EL (cell line): ENCODE measurements at places on chromosomes 3 and 15.
A peak's percentile ranks its signal among the peaks of the same experiment; 100 is the strongest.

- DNase-seq = peak; percentile 21
Measured at GRCh38 chr3:29605845-29606244, 325.0 kb downstream of the RBMS3 start.

DNA sequence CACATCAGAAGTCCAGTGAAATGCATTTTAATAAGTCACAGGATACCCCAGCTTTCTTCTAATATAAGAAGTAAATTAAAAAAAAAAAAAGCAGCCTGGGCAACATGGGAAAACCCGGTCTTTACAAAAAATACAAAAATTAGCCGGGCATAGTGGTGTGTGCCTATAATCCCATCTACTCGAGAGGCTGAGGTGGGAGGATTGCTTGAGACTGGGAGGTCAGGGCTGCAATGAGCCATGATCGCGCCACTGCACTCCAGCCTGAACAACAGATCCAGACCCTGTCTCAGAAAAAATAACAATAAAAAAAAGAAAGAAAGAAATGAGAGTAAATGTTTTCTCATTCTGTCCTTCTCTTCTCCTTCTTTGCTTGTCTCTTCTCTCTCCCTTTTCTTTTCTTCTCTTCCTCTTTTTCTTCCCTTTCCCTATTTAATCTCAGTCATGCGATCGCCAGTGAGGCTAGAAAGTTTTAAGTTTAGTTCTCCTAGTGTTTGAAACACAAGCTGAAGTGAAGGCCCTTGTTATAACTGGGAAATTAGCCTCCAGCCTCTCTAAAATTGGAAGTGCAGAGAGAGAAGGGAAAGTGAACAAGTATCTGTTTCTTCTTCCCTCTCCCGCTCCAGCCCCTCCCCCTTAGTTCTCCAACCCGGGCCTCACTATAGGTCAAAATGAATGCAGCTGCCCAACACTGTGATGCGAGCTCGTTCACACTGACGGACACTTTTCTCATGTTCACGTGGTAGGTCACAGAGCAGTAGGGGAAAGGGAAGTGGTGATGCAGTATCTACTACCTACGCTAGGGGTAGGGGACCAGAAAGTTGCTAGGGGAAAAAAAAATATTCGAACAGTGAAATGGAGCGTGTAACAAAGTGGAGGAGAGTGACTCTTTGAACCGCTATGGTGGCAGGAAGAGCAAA is 23.5 kb upstream of the TSC22D2 start:
- no peak for DNase-seq

DNA sequence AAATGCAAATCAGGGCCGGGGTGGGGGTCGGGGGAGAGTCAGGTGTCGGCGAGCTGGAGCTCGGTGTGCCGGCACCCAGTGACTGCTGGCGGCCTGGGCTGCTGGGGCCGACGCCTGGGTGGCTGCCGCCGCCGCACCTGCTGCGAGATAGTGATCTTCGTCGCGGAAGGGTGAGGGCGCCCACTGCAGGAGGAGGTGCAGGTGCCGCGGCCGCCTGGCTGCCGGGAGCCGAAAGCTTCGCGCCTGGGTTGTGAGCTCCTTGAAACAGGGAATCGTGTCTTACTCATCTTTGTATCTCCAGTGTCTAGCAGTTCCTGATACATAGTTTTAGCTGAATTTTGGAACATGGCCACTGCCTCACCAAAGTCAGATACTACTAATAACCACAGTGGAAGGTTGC is 64.0 kb upstream of the CPOX start:
- peak; percentile 30 for DNase-seq

GRCh38 chr3:16667633-16668032 is 62.4 kb upstream of the DAZL start:
- peak; percentile 34 for DNase-seq

DNA sequence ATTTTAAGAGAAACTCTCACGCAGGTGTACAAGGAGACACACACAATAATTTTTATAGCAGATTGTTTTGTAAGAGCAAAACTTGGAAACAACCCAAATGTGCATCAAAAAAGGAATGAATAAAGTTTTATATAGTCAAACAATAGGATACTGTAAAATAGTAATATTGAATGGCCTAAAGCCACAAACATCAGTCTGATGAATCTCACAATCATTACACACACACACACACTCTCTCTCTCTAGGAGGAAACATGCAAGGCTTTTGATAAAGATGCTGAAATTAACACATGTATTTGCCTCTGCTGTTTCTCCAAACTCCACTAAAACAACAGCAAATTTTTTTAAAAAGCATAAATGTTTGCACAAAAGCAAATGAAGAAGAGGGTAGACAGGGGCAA is 37.3 kb downstream of the ADIPOQ start:
- DNase-seq = no peak
